ENCODE measurements at places on chromosomes 3 and 15. TPM values are rescaled to one million over a fixed set of nuclear protein-coding genes. Genes with fewer than 3 reads are reported as not detected.

The KLHL25 gene
- 3.8 TPM for total RNA-seq

DNA sequence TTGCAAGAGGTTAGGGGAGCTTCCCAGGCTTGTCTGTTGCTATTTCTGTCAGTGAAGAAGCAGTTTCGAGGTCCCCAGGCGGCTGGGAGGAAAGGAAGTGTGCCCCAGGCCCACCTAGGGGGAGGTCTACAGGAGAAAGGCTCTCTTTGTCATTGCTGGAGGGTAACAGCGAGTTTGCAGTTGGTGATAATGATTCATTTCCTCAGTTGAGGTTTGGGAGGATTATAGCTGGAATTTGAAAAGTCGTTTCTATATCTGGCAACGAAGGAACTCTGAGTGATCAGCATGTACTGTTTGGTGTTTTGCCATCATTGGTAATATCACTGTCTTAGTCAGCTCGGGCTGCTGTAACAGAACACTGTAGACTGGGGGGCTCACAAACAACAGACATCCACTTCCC, 65.5 kb upstream of the UBE3A start:
- DNase-seq: no peak

DNA sequence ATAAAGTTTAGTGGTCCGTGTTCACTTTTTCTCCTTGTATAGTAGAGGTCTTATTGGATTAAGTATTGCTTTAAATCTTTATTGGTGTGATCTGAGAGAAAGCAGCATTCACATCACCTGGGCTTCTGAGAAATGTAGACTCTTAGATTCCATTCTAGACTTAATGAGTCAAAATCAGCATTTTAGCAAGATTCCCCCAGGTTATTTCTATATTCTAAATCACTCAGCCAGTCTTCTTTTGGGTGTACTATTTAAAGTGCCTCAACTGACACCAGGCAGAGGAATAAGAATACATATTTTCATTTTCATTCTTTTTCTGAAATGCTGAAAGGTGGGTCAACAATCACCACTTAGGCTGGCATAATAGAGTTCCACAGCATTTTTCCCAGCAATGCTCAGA, 481.7 kb downstream of the TUSC7 start:
- DNase-seq: no peak

GRCh38 chr15:71698030-71698429, 112.3 kb upstream of the NR2E3 start:
- DNase-seq: no peak

DNA sequence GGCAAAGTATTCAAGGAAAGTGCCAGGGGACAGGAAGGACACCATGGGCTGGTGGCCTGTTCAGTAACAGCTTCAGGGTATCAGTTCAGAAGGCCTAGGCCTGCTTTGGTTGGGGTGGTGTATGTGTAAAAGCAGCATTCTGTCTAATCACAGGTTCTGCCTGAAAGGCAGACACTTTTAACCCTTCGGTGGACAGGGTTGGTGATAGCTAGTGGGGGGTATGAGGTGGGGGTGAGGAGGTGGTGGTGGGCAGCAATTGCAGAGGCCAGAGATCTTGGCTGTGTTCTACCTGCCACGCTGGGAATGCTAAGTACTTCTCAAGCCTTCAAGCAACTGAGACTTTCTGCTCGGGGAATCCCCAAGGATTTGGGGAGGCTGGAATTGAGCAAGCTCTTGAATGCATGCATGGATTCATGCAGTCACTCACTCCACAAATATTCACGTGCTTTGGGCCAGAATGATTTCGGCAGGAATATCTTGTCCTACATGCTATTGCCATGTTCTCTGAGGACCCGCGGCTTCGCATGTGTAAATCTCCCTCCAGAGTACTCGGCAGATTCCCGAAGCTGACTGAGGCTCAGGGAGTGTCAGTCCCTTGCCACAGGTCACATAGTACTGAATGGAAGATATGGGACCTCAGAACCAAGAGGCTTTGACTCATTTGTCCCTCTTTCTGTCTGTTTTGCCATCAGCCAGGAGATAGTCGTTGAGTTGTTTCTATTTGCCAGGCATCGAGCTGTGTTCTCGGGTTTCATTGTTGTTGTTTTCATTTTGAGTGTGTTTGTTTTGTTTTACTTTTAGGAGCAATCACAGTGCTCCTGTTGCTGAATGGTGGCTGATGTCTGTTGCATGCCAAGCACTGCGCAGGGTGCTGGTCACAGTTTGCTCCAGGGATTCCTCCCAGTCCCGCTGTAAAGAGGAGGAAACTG, 65.5 kb downstream of the SMAD3 start:
- no peak for DNase-seq

DNA sequence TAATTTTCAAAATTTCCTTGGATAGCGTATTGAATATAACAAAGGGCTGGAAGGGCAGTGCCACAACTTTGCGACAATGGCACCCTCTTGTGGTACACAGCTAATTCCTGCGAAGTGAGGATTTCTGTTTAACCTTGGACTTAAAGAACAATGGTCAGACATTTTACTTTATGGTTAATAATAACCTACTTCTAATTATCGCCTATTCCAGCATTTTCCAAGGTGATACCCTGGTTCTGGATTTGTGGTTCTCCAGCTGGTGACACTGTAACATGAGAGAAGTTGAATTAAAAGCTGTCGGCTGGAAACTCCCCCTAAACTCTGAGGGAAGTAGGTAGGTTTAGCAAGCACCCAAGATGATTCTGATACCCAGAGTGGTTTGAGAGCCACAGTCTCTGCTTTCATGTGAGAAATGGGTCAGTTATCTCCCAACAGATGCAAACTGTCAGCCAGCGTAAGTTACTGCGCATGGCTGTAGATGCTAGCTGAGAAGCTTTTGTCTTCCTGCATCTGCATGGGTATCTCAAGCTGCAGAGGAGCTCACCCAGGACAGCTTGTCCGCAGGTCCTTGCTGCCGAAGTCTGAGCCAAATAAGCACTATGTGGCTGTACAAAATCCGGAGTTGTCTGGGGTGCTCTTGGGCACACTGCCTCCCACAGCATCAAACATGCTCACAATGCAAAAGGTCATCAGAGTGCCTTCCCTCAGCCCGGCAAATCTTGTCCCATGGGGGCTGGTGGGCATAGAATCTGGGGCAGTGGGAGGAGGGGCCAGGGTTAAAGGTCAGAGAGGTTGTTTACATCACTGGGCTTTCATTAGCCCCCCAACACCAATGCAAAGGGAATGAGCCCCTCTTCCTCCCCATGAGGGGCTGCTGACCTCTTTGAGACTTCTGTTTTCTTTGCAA, 6.6 kb upstream of the CHSY1 start:
- DNase-seq: peak; percentile 46

GRCh38 chr15:54960266-54960665, 236.5 kb downstream of the RSL24D1 start:
- no peak for DNase-seq

- no peak for DNase-seq
These were observed 54.5 kb upstream of the ACKR4 start for GRCh38 chr3:132542577-132542976.

DNA sequence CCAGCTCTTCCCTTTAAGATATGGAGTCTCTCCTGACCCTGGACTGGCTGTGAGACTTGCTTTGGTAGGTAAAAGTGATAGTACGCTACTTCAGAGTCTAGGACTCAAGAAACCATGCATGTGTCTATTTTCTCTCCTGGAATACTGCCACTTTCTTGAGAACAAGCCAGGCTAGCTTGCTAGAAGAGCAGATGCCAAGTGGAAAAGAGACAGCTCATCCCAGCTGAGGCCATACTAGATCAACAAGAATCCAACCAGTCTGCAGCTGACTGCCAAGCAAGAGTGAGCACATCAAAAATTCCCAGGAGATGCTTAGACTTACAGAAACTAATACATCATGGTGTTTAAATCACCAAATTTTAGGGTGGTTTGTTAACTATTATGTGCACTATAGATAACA, 208.3 kb upstream of the RBMS3 start:
- DNase-seq: no peak

DNA sequence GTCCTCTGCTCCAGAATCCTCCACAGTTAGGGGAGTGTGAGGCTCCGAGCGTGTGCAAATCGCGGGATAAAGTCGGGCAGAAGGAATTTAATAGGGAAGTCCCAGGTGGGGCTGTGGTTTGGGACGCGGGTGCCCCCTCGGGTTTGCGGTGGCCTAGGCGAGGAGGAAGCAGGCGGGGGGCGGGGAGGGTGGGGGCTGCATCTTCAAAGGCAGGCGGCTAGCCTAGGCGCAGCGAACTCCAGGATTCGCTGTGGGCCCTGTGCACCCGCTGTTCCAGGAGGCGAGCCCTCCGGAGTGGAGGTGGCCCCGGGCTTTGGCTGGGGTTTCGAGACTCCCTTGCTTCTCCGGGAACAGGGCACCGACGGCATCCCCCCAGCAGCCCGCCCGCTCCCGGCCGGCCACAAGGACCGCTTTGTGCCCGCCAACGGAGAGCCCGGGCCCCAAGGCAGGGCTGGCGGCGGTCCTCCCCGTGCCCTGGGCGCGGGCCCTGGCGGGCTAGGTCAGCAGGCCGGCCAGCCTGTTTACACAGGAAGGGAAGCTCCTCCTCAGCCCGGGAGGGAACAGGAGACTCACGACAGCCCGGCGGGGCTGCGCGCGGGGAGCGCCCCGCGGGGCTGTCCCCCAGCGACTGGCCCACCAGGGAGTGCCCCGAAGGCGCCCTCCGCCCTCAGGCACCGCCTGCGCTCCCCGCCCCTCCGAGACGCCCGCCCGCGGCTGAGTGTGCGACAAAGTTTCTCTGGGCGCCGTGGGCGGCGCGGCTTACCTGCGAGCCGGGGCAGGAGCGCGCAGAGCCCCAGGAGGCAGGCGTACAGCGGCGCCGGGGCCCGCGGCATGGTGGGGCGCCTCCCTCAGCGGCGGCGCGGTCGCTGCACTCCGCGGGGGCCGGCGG, 753 bp downstream of the ITGB5 start:
- peak; percentile 66 for DNase-seq

The SRPRB gene
- total RNA-seq: 29.1 TPM

- peak; percentile 88 for DNase-seq
These were observed 98.0 kb upstream of the TLE3 start for GRCh38 chr15:70195587-70196305.

The SPSB4 gene
- total RNA-seq: 5.3 TPM

DNA sequence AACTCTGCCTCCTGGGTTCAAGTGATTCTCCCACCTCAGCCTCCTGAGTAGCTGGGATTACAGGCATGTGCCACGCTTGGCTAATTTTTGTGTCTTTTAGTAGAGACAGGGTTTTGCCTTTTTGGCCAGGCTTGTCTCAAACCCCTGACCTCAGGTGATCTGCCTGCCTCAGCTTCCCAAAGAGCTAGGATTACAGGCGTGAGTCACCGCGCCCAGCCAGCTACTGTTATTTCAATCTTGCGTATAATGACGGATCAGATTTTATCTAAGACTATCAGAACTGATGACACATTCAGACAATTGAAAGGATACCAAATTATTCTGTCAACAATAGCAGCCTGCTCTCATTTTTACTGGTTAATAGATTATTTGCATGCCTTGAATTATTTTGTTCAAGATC, 612.2 kb downstream of the ZIC1 start:
- DNase-seq: peak; percentile 5

The LRRN1 gene
- total RNA-seq: 0.12 TPM

All from left ventricle myocardium superior (tissue), 1 donor.